Activated CD4-positive, alpha-beta memory T cell treated with anti-CD3 and anti-CD28 coated beads for 36 hours (primary cell): ENCODE measurements at places on chromosomes 11 and 22.

DNA sequence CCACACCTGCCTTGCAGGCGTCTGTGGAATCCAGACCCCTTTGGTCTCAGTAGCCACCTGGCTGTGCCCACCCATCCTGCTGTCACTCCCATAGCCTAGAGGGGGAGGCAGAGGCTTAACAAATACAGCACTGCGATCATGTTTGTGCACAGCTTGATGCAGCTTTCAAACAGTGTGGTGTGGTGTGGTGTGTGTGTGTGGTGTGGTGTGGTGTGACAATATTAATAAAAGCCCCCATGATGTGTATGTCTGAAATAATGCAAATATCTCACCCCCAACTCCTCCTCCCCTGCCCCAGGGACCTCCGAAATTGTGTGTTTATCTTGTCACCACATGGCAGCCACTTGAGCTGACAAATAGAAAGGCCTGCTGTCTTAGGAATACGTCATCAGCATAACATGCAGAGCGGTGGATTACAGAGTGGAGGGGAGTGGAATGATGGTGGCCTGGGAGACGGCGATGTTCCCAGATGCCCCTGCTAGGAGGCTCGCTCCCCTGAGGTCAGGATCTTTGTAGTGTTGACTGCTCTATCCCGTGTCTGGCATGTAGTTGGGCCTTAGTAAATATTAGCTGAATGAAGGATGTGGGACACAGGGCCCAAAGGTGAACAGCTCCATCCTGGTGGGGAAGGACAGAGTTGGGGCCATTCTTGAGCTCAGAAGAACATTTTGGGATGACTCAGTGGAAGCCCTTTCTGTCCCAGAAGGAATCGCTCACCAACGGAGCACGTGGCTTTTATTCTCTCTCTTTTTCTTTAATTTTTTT is 2.8 kb downstream of the PDXP start:
- DNase-seq, result no peak

- DNase-seq, result no peak
These were observed 24.3 kb downstream of the ARFGAP2 start for GRCh38 chr11:47152126-47152952.

- no peak for DNase-seq
These were observed 32.7 kb upstream of the HEPHL1 start for GRCh38 chr11:93988455-93988854.

DNA sequence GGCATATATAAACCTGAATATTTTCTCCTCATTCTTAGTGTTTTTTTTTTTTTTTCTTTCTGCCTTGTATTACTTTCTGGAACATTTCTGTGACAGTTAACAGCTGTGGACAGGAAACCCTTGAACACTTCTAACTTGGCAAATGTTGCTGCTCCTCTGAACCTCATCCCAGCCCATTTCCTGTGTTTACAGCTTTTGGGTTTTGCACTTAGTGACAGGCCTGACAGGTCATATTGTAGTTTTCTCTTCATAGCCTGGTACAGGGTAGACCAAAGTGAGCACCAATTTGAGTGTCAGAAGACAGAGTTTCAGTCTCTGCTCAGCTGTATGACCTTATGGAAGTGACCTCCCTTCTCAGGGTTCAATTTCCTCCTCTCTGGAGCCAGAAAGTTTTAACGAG is 91.6 kb downstream of the STIM1 start:
- DNase-seq, result peak; percentile 69

DNA sequence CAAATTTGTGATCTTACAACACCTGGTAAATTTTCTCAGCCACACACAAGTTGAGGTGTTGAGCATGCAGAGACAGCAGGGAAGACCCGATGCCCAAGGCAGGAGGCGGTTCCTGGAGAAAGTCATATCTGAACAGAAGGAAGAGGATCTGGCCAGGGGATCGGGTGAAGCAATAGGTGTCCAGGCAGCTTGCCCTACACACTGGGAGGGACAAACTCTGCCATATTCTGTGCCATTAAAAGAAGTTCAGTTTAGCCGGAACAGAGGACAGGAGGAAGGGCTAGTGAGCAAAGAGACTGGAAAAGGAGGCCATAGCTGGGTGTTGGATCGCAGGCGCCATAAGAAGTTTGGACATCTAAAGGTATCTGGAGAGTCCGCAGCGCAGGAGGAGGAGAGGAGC is 76.5 kb downstream of the TMPRSS5 start:
- no peak for DNase-seq

- DNase-seq, result no peak
These were observed 9.1 kb upstream of the RBM4 start for GRCh38 chr11:66629356-66629755.

DNA sequence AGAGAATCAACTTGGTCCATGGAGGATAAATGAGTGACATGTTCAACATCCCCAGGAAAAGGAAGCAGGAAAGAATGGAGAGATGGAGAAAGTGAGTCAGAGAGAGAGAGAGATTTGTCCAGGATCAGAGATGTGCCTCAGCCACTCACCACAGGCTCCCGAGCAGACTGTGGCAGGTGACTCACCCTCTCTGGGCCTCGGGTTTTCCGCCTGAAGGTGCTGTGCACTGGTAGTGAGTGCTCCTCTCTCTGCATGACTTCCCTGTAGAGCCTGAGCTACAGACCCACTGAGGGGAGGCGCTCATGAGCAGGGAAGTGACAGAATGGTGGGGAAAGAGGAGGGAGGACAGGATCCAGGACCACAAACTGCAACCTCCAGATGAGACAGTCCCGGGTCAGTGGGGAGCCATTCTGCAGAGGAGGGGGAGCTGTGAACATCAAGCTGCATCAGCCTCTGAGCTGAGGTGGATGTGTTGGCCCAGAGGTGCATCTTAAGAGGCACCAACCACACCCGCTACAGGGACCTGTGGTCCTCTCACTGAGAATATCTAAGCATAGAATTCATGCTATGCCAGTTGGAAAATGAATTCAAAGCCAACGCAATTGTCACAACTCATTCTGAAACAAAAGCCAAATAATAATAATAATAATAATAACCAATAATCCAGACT is 433.4 kb downstream of the BRD1 start:
- DNase-seq, result peak; percentile 14
